ENCODE measurements at places on chromosomes 16 and 17.

GRCh38 chr17:78708510-78708973 lies 73.5 kb downstream of the CYTH1 start:
- peak; percentile 31 for DNase-seq

DNA sequence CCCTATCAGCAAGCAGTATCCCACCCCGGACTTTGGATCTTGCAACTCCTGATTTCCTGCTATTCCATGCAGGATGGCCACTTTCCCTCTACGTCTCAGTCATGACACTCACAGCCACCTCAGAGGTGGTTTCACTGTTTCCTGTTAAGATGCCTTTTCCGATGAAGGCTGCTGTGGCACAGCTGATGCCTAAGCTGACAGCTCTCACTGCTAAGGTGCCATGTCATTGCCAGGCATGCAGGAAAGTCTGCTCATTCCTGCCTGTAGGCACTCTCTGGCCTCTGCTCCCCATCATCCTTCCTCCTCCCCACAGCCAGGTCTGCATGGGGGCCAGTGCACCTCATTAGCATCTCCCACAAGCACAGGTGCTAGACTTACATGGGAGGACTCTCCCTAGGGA lies 173.0 kb downstream of the CBLN1 start:
- no peak for DNase-seq

GRCh38 chr17:80861892-80862291 lies 129.7 kb upstream of the CHMP6 start:
- no peak for DNase-seq

DNA sequence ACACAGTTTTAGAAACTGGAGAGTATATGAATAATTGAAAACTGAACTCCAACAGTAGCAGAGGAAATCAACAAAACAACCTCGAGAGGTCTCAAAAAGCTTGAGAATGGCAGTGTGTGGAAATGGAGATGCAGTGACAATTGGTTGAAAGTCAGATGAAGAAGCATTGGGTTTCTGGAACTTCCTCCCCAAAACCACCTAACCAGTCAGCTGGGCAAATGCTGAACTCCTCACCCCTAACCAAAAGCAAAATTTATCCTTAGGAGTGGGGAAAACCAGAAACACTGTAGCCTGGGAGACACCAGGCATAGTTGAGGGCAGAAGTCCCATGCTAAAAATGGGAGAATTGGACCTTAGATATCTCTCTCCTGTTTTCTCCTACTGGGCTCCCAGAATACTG lies 109.9 kb downstream of the TANC2 start:
- DNase-seq, result no peak

DNA sequence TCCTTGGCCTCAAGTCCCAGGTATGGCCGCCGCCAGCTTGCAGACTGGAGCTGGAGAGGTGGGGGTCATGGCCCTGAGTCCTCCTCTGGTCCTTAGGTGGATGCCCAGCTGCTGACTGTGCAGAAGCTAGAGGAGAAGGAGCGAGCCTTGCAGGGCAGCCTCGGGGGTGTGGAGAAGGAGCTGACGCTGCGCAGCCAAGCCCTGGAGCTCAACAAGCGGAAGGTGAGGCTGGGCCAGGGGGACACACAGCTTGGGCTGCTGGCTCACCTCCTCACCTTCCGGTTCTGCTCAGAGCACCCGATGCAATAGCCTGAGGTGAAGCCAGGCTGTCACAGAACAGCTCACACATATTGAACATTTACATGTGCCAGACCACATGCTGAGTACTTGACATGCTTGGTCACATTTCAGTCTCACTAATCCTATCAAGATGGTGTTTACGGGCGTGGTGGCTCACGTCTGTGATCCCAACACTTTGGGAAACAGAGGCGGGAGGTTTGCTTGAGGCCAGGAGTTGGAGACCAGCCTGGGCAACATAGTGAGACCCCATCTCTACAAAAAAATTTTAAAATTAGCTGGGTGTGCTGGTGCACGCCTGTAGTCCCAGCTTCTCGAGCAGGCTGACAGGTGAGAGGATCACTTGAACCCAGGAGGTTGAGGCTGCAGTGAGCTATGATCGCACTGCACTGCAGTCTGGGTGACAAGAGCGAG lies 7.4 kb downstream of the RNF40 start:
- no peak for DNase-seq
